ENCODE measurements at places on chromosomes 3 and 15. TPM values are rescaled to one million over a fixed set of nuclear protein-coding genes. Genes with fewer than 3 reads are reported as not detected.
A peak's percentile ranks its signal among the peaks of the same experiment; 100 is the strongest.

Gene TIPIN
- total RNA-seq: 47.7 TPM

DNA sequence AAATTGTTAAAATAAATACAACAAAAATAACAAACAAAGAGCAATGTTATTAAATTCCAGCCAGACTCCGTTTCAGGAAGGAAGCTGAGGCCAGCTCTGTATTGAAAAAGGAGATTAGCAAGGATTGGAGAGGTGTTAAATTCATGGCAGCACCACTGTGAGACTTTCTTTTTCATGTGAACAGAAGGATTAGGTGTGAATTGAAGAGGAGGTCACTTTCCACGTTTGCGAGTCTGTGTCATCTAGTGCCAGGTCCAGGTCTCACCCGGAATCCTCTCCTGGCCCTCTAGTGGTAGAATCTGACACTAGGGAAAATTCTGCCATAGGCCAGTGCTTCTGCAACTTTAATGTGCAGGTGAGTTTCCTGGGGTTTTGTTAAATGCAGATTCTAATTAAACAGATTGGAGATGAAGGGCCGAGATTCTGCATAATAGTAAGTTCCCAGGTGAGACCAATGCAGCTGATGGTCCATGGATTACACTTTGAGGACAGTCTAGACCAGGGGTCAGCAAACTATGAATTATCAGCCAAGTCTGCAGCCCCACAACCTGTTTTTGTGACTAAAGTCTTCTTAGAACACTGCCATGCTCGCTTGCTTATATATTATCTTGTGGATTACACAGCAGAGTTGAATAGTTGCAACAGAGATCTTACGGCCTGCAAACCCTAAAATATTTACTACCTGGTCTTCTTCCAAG, 9.2 kb upstream of the SLC6A1 start:
- DNase-seq: peak; percentile 52

GRCh38 chr3:136995652-136996051, 37.9 kb downstream of the IL20RB start:
- DNase-seq: no peak

DNA sequence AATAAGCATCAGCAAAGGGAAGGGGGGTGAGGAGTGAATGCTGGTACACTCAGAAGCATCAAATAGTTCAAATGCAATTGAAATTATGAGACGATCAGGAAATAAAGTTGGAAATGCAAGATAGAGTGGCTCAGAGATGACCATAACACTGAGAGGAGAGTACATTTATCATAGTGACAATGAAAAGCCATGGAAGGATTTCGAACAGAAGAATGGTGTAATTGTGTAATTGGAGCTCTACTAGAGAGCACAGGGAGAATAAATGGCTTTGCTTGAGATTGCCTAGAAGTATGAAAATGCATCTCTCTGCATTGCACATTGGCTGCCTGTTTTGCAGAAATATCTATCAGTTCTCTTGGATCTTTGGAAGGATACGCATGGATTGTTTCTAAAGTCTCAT, 163.3 kb downstream of the TP63 start:
- DNase-seq: no peak

Gene CYP11A1
- 1.3 TPM for total RNA-seq

- DNase-seq: no peak
These were observed 11.7 kb downstream of the SLC25A36 start for GRCh38 chr3:140953028-140953960.

DNA sequence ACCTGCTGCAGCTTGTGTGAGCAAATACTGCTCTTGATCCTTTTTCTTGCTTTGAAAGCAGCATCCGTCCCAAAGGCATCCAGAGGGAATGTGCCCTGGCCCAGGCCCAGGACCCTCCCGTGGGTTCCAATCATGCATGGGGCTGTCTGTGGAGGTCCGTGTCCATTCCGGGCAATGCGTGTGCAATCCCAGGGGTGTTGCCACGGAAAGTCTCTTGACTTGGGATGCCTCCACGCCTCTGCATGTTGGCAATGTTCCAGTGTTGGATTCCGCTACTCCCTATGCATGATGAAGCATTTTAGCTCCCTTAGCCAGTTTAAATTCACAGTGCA, 105.7 kb downstream of the SNRPN start:
- peak; percentile 32 for DNase-seq

DNA sequence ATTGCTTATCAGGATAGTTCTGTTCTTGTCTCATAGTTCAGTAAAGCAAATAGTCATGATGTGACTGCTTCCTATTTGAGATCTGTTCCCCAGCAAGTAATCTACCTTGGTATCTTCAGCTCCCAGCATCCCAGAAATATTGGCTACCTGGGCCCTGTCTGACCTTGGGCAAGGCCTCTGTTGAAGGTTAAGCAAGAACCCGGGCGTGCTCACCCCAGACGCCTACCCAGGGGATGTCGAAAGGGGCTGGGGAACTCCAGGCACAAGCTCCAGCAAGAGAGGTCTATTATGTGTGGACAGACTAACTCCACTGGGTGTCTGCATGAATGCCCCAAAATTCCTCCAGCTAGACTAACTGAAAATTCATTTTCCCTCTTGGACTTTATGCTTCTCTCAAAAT, 37.3 kb upstream of the IGF1R start:
- DNase-seq: peak; percentile 19

- DNase-seq: peak; percentile 88
These were observed at the start of gene AMIGO3 for GRCh38 chr3:49719214-49719884. AMIGO3 (minus strand) TSS chr3:49719684; CDS start chr3:49719465, 219 bp downstream.

DNA sequence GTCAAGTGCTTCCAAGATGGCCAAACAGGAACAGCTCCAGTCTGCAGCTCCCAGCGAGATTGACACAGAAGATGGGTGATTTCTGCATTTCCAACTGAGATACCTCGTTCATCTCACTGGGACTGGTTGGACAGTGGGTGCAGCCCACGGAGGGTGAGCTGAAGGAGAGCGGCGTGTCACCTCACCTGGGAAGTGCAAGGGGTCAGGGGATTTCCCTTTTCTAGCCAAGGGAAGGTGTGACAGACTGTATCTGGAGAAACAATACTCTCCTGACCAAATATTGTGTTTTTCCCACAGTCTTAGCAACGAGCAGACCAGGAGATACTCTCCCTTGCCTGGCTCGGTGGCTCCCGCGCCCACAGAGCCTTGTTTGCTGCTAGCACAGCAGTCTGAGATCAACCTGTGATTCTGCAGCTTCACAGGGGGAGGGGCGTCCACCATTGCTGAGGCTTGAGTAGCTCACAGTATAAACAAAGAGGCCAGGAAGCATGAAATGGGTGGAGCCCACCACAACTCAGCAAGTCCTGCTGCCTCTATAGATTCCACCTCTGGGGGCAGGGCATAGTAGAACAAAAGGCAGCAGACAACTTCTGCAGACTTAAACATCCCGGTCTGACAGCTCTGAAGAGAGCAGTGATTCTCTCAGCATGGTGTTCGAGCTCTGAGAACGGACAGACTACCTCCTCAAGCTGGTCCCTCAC, 293.5 kb upstream of the SUCLG2 start:
- DNase-seq: no peak

Gene ATP13A4
- total RNA-seq: not detected

- no peak for DNase-seq
These were observed 1.2 kb downstream of the GPR176 start for GRCh38 chr15:39918688-39919385.

Gene CFAP44
- 0.82 TPM for total RNA-seq

Gene POLQ
- 9.1 TPM for total RNA-seq

DNA sequence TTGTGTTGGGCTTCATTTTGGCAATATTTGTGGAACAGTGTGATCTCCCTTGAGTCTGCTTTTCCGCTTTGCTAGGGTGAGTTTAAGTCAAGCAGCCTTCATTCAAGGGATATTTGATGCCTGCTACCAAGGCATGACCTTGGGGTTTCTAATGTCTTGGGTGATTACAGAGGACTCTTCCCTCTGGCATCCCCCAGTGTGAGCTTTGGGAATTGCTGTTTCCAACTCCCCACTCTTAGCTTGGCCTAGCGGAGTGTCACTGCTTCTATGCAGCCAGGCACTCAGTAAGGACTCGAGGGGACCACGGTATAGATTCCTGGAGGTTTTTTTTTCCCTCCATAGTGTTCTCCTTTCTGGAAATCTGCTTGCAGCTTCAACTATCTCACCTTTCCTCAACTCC, 21.1 kb downstream of the GCNT3 start:
- no peak for DNase-seq

- DNase-seq: no peak
These were observed 79.4 kb upstream of the CADPS start for GRCh38 chr3:62954580-62954979.

DNA sequence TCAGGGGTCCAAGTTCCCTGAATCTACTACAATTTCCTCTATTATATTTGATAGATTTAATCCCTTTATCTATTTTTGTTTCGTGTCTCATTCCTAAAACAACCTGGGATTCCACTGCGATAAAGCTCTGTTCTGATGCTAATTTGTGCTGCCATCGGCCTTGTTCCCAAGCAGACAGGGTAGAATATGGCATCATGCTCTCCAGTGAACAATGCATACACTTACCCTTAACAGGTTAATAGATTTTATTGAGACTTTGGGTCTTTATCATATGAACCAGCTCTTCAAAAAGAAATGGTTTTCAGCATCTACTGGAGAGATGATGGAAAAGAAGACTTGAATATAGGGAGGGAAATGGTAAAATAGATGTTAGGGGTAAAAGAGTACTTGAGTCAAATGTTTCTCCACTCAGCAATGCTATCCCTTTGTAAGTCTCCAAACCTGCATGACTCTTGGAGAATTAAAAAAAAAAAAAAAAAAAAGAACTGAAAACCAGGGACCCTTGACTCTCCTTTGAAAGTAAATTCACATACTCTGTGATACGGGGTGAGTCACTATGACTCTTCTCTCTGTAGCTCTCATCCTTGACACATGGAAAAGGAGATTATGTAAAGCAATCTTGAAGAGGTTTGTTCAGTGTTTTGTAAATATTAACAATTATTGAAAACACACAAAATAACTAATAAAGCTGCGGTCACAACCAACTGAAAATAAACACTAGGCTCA, 268.8 kb downstream of the ZBTB20 start:
- DNase-seq: peak; percentile 15

- DNase-seq: no peak
These were observed 6.8 kb downstream of the GDPGP1 start for GRCh38 chr15:90240856-90241255.

DNA sequence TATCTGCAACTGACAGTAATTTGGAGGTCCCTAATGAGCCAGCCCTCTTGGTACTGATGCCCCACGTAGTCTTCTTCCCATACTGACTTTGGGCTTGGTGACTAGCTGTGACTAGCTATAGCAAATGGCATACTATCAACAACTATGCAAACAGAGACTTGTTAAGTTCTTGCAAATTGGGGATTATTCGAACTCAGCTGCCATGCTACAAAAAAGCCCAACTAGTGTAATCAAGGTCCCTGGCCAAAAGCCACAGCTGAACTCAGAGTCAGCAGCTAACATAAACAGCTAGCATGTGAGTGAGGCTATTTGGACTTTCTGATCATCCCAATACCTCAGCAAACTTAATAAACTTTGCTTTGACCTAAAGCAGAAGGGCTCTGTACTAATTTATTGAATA, 121.2 kb upstream of the PLXND1 start:
- no peak for DNase-seq

Data from SJSA1 (cell line).